Placental pericyte (primary cell): ENCODE measurements at places on chromosomes 3 and 15. TPM values are rescaled to one million over a fixed set of nuclear protein-coding genes. Genes with fewer than 3 reads are reported as not detected.

Gene HRG
- not detected in 2 replicates for total RNA-seq

Gene GOLGA8T
- total RNA-seq: not detected in 2 replicates

Gene TRIM69
- 7.9 and 8.1 TPM in 2 replicates for total RNA-seq

Gene CNTN6
- total RNA-seq: under 0.01 TPM in 1 of 2 replicates, not detected in the other

Gene SLC7A14
- total RNA-seq: 1.4 and 3.9 TPM in 2 replicates

Gene CCR9
- not detected in 2 replicates for total RNA-seq

Gene GOLGA6L2
- total RNA-seq: not detected in 2 replicates

Gene EFCAB12
- under 0.01 and 0.22 TPM in 2 replicates for total RNA-seq

Gene DIPK2A
- 26.8 and 38.5 TPM in 2 replicates for total RNA-seq

Gene FAM81A
- total RNA-seq: 0.29 TPM in 1 of 2 replicates, not detected in the other

Gene PXYLP1
- 3.3 and 4.6 TPM in 2 replicates for total RNA-seq
